Cardiac fibroblast (primary cell): ENCODE measurements at places on chromosomes 16 and 17.

DNA sequence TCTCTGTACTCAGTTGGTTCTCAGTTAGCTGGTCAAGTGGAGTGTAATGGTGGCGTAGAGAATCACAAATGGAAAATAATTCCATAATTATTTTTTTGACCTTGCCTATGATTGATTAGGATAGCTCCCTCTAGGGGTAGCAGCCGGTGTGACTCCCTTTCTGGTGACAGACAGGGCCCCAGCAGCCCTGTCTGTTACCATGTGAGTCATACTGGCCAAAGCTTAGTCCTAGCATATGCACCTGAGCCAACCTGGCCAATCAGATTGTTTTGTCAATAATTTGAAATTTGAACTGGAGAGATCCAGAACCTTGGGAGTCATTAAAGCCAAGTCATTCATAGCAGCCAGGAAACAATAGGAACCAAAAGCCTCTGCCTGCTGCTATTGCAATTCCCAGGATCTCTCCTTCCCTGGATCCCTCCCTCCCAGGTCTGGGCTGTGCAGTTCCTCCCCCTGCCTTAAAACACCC, 5.6 kb downstream of the PNPO start:
- peak; percentile 89 for DNase-seq

GRCh38 chr17:64978138-64978537, 58.9 kb upstream of the LRRC37A3 start:
- DNase-seq = no peak

DNA sequence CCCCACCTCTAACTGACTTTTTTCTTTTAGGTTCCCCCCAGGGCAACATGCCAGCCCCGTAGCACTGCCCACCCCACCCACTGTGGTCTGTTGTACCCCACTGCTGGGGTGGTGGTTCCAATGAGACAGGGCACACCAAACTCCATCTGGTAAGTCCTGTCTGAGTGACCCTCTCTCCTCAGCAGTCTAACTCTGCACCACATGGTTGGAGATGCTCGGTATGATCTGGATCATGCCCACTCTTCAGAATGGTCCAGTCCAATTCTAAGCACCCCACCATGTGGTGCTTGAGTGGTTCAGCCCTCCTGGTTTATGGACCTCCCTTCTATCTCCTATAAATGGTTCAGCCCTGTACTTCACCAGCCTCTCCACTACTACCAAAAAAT, 5.9 kb downstream of the KDM6B start:
- peak; percentile 36 for DNase-seq

DNA sequence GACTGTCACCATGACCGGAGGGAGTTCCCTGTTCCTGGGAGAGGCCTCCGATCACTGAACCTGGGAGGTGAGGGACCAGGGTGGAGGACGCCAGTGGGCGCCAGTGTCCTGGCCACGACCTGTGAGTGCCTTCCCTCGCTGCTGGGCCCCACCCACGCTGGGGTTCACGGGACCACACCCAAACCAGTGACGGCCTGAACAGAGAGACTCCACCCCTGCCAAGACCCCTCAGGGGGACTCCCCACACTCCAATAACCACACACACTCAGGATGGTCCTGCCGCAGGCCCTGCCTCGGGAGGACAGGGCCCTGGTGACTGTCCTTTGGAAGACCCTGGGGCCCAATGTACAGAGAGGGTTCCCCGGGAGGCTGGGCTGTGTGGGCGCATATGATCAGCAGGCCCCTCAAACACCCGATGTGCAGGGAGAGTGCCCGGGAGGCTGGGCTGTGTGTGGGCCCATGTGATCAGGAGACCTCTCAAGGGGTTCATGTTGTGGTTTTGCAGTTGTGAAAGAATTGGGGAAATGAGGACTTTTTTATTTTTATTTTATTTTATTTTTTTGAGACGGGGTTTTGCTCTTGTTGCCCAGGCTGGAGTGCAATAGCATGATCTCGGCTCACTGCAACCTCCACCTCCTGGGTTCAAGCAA, 26.6 kb downstream of the TPSD1 start:
- DNase-seq = no peak

DNA sequence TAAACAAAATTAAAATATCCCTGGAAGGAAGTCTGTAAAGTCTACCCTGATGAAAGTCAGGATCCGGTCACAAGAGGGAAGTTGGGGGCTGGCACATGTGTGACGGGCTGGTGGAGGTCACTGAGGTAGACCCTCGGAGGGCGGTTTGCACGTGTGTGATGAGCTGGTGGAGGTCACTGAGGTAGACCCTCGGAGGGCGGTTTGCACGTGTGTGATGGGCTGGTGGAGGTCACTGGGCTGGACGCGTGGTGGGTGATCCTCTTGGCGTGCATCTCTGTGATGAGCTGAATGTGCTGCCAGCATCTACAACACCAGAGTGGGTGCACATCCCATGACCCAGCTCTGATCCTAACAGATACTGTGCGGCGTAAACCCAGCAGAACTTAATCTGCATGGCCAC, 43.7 kb upstream of the METRNL start:
- DNase-seq = no peak

DNA sequence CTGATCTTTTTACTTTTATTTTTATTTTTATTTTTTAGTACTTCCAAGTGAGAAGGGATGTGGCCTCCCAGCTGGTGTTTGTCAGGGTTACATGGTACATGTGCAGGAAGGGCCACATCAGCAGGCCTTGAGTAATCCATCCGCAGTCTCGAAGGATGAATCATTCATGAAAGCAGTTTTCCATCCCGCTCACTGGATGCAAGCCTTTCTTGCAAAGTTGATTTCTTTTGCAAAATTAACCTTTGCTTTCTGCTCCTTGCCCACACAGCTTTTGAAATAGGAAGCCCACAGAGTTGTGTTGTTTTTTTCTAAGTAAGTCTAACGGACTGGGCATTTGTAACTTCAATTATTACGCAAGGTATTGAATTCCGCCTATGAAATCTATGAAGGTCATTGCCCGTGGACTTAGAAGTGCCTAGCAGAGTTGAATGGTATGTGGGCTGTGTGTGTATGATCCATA, 157.4 kb downstream of the PRKCA start:
- peak; percentile 99 for DNase-seq

GRCh38 chr16:57167538-57167937, 18.3 kb downstream of the PSME3IP1 start:
- no peak for DNase-seq

DNA sequence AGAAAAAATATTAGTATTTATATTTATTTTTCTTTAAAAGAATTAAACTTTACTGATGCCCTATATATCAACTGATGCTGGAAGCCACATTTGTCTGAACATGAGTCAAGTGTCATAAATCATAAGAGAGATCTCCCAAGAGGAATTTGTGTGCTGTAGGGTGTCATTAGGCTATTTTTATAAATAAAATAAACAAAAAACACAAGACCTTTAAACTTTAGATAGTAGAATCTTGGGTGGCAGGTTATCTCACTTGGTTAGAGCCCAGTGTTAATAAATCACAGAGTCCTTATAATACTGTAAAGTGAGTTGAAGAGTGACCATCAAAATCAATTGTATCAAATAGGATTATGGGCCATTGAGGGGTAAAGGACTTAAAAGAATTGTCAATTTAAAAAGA, 21.3 kb upstream of the CPD start:
- DNase-seq = no peak

- DNase-seq = no peak
These were observed 12.8 kb upstream of the MT4 start for GRCh38 chr16:56551796-56552738.

GRCh38 chr17:1074886-1075605, 78.1 kb downstream of the TIMM22 start:
- no peak for DNase-seq

DNA sequence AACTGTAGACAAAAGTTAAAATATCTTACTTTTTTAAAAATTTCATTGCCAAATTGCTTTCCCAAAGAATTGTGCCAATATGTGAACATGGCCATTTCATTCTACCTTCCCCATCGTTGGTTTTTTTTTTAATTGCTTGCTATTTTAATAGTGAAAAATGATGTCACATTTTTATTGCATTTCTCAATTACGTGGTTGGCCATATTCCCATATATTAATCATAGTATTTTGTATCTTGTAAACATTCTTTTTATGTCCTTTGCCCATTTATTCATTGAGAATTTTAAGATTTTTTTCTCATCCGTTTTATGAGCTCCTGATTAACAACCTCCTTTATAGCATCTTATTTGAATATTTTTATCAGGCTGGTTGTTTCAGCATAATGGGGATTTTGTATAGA, 7.2 kb downstream of the OMG start:
- DNase-seq = peak; percentile 36

GRCh38 chr17:61729690-61730268, 133.5 kb downstream of the BRIP1 start:
- no peak for DNase-seq

DNA sequence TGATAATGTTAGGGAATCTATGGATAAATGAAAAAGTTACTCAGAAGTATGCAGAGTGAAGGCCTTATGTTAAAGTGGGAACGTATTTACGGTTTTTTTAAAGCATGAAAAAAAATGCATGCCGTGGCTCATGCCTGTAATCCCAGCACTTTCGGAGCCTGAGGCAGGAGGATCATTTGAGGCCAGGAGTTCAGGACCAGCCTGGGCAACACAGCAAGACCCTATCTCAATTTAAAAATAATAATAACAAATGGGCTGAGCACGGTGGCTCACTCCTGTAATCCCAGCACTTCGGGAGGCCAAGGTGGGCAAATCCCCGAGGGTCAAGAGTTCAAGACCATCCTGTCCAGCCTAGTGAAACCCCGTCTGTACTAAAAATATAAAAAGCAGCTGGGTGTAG, 6.0 kb downstream of the POLR2A start:
- DNase-seq = no peak

DNA sequence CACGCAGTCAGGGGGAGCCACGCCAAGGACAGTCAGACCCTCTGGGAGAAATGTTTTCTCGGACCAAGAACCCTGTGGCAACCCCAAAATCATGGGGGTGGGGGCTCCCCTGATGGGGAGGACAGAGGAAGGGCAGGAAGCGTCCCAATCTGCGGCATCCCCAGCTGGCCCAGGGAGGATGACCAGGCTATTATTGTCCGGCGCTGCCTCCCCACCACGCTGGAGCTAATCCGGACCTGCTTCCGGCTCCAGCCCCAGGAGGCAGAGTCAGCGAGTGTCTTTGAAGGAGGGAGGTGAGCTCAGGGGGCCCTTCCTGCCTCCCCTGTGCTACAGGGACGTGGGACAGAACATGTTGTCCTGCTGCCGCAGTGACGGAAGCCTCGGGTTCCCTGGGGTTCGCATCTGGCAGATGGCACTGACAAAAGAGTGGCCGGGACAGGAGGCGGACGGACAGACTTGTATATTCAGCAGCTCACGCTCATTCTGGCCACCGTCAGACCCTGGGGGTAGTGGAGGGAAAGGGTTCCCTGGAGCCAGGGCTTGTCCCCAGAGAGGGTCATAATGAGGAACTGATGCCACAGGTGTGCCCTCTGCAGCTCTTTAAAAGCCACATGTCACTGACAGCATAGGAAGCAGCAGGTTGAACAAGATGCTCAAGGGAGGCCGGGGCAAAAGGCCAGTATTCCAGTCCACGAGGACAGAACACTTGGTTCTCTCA, 54.3 kb upstream of the CDC42EP4 start:
- no peak for DNase-seq

DNA sequence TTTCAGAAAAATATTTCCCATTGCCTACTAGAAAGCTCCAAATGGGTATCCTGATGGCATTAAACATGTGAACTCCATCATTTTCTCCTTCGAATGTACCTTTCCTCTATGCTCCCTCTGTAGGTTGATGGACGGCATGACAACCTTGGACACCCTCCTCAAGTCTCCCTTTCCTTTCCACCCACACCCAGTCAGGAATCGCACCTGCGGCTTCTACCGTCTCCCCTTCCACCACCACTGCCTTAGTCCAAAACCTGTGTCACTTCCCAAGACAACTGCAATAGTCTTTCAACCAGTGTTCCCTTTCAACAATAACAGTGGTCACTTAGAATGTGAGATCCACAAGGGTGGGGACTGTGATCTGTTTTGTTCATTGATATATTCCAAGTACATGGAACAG, 233.1 kb upstream of the AXIN2 start:
- DNase-seq = peak; percentile 46

DNA sequence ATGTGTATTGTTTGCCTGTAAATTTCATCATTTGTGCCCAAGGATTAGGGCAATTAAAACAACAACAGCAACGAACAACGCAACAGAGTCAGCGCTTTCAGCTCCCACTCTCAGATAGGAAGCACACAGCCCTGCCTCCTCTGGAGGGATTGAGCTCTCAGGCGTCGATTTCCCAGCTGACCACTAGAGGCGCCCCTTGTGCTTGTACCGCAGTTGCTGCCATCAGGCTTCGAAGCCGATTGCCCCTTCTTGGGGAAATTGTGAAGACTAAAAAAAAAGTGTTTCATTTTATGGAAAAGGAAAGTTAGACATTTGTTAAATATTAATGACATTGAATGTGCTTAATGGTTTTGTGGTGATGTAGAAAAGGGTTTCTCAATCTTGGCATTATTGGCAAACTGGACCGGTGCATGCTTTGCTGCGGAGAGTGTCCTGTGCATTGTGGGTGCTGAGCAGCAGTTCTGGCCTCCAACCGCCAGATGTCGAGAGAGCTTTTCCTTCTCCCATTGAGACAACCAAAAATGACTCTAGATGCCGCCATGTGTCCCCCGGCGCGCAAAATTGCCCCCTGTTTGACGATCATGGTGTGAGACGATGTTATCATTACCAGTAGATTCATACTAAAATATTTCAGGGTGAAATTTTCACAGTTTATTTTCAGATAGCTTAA, 650.4 kb upstream of the RBFOX1 start:
- peak; percentile 8 for DNase-seq

DNA sequence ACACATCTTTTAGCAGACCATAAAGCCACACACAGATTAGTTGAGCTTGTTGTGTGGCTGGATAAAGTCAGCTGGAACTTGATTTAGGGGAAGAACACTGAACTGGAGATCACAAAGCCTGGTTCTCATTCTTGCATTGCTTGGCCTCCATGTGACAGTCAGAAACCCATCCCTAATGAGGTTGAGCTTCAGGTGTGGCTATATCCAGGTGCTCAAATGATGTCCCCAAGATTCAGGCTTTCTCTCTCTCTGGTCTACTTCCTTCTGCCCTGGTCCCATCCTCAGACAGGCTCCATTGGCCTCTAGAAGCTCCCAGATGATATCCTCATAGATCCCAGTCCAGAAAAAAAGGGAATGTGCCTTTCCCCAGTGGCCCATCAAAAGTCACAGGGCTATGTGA, 9.6 kb upstream of the BRD7 start:
- no peak for DNase-seq

- no peak for DNase-seq
These were observed 56.7 kb upstream of the NOG start for GRCh38 chr17:56536766-56537165.

DNA sequence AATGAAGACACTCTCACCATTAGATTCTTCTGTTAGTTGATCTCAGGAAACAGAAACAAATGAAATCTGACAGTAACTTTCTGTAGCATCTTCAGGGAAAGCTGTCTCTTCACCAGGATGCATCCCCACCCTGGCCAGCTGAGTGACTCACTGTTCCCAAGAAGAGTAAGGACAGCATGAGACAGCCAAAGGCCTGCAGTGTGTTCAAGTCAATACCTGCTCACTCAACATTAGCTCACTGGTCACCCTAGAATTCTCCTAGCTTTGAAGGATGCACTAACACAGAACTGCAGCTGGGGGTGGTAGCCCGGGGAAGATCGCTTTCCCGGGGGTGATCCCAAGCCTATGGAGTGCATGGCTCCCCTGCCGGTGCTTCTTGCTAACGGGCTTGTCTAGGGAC, 28.2 kb upstream of the CLEC18B start:
- DNase-seq = no peak

- no peak for DNase-seq
These were observed 6.9 kb upstream of the HOXB2 start for GRCh38 chr17:48551596-48552465.
